Calu3 (cell line): ENCODE measurements at places on chromosomes 7 and 10. TPM values are rescaled to one million over a fixed set of nuclear protein-coding genes. Genes with fewer than 3 reads are reported as not detected.
A peak's percentile ranks its signal among the peaks of the same experiment; 100 is the strongest.

DNA sequence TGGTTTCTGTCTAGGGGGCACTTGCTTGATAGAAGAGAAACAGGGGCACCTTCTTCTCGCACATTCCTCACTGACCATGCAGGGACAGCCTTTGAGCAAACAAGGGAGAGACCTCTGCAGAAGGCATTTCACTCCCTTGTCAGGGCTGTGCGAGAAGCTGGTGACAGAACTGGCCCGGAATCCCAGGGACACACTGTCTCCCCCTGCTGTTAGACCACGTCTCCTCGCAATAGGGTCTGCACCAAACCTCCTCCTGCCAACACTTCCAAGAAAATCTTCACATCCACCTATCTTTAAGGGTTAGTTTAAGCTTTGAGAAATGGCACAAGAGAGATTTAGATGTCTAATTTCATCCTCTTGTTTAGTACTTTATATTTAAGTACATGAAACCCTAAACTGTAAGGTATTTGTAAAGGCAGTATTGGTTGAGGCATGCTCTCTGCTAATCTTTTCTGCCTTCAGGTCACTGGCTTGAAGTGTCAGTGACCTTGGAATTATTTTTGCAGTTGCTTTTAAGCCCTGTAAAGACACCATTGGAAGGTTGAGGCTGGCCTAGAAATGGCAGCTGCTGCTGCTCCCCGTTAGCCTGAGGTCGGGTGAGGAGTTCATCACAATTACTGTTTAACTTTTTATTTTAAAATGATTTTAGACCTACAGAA, 37.0 kb downstream of the RBM20 start:
- peak; percentile 50 for DNase-seq

DNA sequence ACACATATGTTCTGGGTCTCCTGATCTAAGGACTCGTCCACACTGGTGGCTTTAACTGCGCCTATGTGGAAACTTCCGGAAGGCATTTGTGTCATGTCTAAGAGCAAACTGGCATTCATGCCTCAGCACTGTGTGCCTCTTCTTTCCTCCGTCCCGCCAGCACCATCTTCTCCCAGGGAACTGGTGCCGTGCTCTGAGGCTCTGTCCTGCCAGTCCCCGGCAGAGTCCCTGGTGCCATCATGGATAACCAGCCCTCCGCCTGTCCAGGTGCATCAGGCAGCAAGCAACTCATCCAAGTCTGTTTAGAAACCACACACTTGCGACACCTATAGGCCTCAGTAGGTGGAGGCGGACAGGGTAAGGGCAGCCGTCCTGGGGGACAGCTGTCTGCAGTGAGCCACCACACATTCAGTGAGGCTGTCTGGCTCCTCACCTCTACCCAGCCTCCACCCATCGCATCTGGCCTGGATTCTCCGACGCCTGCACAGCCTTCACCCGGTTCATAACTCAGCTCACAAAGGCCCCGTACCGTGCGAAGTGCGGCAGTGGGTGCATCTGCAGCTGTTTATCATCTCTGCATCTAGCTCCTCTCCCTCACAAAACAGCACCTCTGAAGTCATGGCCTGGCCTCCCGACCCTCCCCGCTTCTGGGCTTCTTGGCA, 162.7 kb downstream of the DIP2C start:
- DNase-seq = no peak

- no peak for DNase-seq
Measured at GRCh38 chr10:110192552-110192951, 14.9 kb upstream of the MXI1 start.

GRCh38 chr10:51176976-51177695, 102.8 kb downstream of the PRKG1 start:
- no peak for DNase-seq

MPP7 gene
- total RNA-seq = 4.6 and 6.6 TPM in 2 replicates
